CD4-positive, alpha-beta T cell treated with Interleukin-6 for 4 hours (primary cell): ENCODE measurements at places on chromosomes 13 and 19.

GRCh38 chr13:79901336-79901735 lies 420.4 kb downstream of the NDFIP2 start:
- DNase-seq: no peak

DNA sequence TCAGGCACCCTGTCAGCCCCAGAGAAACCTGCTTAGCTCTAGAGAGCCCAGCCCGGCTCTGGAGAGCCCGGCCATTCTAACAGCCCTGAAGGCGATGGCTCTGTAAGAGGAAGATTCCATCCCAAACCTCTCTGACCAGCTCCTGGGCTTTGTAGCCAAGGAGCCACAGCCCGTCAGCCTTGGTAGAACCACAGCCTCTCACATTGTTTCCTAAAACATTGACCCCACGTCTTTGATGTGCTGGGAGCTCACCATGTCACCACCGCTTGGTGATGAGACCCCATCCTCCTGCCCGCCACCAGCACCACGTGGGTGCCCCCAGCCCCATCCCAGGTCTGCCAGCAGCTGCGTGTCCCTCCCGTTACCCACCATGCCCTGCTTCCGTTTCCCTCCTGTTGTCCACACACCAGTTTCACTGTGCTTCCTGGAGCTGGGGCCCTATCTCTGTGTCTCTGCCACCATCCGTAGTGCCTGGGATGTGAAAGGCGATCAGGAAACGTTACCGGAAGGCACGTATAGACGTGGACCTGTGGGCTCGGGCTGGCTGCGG lies 94.2 kb upstream of the MCF2L start:
- no peak for DNase-seq

DNA sequence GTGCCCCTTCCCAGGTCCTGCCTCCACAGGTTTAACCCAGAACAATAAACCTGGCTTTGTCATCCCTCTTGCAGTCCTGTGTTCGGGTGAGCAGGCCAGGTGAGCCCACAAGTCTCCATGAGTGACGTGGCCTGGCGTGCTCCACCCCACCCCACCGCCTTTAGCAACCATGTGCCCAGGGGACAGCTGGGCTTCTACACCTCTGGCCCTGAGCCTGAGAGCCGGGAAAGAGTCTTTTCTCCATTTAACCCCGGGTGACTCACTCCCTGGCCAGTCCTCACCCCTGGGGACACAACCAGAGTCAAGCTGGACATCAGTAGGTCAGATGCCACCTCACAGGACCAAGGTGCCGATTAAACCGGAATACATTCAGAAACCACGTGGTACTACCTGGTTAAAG lies 4.1 kb downstream of the C19orf53 start:
- DNase-seq: no peak

DNA sequence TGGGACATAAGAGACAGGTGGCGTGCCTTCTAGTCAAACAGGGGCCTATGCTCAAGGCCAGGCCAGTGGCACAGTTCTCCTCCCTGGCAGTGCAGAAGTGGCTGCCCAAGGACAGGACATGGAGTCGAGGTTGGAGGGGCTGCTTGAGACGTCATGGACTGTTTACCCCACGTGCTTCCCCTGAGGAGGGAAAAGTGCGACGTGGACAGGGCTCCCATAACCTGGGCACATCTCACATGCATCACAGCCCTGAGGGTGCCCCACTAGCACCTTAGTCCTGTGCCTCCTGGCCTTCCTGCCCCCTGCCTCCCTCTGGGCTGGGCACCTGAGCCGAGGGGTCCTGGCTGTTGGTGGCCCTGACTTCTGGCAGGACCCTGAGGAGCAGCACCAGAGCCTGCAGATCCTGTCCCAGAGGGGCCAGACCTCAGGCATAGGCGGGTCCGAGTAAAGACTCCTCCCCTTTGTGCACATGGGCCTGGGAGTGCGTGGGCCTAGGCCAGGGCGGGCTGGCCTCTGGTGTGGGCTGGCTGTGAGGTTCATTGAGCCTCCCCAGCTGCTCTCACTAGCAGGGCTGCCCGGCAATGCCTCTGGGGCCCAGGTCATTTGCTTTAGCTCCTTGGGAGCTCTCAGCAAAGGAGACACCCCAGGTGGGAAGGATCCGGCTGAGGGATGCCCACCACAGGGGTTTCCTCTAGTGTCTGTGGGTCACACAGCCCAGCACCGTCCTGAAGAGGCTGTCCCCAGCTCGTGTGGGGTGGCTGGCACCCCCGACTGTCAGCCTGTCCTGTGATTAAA lies 65.7 kb downstream of the CEBPG start:
- no peak for DNase-seq

DNA sequence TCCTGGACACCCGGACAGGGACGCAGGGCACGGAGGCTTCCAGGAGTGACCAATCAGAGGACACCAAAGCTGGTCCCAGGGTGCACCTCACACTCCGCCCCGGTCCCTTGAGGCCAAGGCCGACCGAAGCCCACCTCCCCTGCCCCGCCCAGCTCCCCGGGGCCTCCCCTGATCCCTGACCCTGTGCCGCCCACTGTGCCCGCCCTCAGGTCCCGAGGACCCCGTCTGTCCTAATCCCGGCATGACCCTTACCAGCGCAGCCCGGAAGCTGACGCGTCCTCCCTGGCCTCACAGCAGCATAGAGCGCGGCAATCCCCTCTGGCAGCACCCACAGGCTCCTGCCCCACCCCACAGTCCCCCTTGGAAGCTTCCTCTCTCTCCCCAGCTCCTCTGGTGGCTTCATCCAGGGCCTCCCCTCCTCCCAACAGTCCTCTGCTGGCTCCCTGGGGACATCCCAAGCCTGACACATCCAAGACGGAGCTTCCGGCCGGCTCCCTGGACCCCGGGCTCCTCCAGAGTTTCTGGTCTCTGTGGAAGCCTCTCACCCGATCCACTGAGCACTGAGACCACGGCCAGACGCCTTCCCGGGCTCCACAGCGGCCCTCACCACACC lies 7.4 kb upstream of the CDC34 start:
- DNase-seq: no peak

GRCh38 chr13:21579754-21580316 lies 24.1 kb downstream of the MICU2 start:
- no peak for DNase-seq

DNA sequence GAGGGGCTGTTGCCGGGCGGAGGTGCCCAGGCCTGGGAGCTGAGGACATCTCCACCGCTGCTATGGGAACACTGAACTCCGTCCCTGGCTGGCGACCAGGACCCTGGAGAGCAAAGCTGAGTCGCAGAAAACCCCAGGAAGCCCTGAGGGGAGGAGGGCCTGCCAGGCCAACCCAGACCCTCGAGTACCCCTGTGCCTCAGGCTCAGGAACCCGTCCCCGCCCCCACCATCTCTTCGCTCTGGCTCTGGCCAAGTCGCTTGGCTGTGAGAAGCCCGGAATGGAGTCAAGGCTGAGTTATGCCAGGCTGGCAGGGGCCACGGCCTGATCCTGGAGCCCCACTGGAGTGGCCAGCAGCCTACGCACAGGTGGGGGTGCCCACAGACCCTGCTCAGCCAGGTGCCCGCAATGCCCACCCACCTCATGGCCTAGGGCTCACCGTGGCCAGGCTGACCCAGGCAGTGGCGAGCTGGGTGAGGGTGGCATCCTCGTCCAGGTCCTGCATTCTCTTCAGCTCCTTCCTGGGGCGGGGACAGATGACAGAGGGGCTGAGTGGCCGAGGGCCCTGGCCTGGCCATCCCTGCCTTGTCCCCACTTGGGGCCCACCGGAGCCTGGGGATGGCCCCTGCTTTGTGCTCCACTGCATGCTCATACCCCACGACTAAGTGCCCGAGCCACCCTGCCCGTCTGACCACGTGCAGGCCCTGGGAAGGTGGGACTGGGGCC lies 8.5 kb upstream of the CERS1 start:
- DNase-seq: no peak

GRCh38 chr19:10727685-10728201 lies 9.9 kb downstream of the DNM2 start:
- no peak for DNase-seq

DNA sequence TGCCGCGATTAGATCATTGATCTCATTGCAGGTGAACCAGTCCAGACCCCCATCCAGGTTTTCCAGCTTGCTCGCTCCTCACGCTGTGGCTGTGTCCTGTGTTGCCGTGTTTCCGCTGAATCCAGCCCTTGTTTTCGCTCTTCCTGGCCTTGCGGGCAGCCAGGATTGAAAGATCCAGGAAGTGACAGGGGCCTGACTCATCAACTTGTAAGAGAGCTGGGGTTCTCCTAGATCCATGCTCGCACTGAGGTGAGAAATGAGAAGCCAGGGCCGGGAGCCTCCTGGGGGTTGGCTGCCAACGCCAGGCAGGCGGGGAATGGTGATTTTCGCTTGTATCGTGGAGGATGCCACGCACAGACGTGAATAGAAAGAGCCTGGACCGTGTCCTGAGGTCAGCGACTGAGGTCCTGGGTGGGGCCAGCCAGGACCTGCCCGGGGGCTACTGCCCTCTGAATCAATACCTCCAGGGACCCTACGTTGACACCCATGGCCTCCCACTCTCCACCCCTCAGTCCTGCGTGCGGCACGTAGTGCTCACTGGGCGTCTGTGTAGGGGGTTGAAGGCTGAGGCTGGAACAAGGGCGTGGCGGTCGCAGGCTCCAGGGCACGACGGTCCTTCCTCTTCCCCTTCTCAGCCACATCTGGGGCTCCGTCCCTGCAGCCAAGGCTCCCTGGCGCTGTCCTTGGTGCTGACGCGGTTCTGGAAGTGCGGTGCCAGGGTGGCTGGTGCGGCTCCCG lies 7.3 kb upstream of the PTPRH start:
- DNase-seq: peak; percentile 56

DNA sequence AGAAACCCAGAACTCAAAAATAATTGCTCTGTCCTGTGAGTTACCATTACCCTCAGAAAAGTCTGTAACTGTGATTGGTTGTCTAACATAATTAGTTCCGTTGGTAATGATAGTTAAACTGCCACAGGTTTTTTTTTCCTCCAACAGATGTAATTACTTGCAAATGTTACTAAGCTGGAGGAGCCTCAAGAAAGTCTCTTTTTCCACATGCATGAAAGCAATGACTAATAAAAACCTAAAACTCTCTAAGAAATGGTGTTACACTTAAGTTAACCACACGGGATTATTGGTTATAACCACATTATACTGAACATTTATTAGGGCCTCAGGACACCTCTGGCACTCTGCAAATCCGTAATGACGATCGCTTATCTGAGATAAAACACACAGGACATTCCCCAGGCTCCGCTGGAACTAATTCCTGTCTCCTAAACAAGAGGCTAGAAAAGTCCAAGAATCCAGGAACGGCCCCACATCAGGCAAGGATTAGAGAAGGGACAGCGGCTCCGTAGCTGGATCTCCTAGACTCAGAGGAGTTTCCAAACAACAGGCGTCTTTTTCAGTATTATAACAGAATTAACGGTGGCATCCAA lies 753 bp downstream of the ZNF235 start:
- no peak for DNase-seq

DNA sequence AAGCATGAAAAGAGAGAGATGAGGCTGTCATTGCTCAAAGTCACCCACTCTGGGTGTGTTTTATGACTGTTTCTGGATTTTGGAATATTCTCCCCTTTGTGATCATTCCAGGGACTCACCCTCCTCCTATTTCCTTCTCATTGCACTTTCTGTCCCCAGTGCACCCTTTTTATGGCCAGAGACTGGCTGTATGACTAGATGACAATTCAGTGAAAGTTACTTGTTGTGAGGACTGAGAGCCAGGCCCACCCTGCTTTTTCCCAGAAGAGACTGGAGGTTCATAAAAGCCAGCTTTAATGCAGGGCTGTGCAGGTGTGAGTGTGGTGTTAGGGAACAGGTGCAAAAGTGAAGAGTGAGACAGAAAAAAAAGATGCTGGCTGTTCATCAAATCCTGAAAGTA lies 17.3 kb downstream of the CEACAM7 start:
- DNase-seq: no peak

GRCh38 chr19:11639245-11639601 lies 41.9 kb downstream of the ZNF627 start:
- no peak for DNase-seq

GRCh38 chr13:91142572-91142971 lies 204.9 kb upstream of the MIR17HG start:
- DNase-seq: no peak

DNA sequence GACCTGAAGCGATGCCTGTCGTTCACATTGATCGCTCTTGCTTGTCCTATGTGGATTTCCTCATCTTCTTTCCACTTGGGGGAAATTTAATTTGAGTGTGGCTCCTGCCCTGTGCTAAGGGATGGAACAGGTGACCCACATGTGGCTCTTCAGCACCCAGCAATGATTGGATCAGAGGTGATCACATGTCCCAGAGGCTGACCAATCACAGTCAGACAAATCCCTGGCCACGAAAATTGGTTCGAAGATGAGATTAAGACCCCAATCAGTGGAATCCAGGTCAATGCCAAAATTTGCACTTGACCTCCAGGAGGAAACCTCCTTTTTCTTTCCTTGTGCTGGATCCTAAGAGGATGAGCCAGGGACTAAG lies 23.7 kb downstream of the AMER2 start:
- no peak for DNase-seq

- DNase-seq: no peak
Measured at GRCh38 chr13:23509781-23510543, 60.2 kb upstream of the TNFRSF19 start.

- no peak for DNase-seq
Measured at GRCh38 chr13:73913079-73913740, 221.0 kb downstream of the KLF12 start.

- no peak for DNase-seq
Measured at GRCh38 chr19:55544776-55545439, 435 bp downstream of the SBK3 start.

DNA sequence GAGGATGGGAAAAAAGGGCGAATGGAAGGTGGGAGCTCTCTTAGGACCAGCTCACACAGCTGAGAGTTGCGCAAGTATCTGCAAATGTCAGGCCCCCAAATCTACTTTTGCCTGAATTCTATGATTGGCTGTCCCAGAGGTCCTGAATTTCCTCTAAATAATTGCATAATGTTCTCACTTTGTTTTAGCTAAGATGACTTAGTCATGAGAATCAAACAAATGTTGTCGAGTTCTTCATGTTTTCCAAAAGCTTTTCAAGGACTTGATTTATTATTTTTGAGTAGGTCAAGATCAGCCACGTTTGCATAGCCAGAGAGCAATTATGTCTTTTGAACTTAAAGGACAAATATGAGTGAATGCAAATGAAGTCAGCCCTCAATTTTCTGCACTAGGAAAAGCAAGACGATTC lies 246.6 kb upstream of the MAB21L1 start:
- no peak for DNase-seq

DNA sequence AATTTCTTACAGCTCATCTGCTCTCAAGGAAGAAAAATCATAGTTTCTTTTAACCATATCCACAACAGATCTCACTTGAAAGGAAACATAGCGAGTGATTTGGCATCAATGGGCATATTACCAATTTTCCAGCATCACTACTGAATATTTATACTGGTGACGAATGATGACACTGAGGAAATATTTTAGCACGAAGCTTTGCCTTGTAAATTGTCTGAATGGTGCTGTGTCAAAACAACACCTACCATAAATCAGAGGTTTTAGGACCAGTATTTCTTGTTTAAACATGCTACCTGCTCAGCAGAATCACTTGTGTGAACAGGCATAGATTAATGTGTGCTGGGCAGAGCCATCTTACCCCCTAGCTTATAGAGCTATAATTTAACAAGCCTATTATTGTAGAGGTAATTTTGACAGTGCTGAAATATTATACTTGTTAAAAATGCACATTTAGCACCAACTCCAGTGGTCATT lies 146.8 kb downstream of the ABCC4 start:
- DNase-seq: no peak

- DNase-seq: no peak
Measured at GRCh38 chr13:24610956-24611355, 69.3 kb upstream of the ATP12A start.
